ENCODE measurements at places on chromosomes 1 and 21.

- no peak for DNase-seq
Observed at GRCh38 chr1:11576109-11576875, 77.9 kb downstream of the FBXO2 start.

- no peak for DNase-seq
Observed at GRCh38 chr1:153534925-153535241, 908 bp downstream of the S100A6 start.

DNA sequence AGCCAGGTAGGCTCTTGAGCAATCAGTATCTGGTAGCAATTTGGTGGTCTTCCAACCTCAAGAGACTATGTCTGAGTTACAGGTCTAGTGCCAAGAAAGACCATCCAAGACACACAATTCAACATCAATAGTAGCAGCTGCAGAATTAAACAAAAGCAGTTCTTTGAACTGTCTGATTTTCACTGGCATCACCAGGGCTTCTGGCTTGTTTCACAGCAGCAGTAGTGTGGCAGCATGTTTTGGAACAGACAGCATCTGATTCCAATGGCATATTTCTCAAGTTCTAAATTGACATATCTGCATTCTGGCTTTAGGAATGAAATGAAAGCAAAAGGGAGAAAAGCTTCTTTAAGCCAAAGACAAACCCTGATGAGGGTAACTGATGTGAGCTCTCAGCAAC is 334.7 kb upstream of the PRMT6 start:
- DNase-seq = no peak

DNA sequence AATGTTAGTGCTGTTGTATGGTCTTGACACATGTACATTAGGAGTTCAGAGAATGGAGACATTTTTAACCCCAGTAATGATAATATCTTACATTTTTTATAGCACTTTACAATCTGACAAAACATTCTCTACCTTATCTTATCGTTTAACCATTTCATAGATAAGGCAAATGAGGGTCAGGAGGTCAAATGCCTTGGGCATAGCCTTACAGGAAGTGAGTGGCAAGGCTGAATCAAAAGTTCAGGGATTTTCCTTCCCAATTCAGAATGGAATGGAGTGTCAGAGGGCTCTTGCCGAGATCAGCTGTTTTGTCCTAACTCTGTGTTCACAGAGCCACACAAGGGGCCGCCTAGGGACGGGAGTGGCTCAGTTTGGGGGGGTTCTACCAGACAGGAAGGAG is 57.6 kb upstream of the AK4 start:
- DNase-seq = no peak

GRCh38 chr1:19088717-19089442 is 121.2 kb downstream of the UBR4 start:
- no peak for DNase-seq

GRCh38 chr1:202023001-202023433 is 12.6 kb downstream of the ELF3 start:
- no peak for DNase-seq

- no peak for DNase-seq
Observed at GRCh38 chr1:37741130-37741529, 23.8 kb downstream of the EPHA10 start.

- no peak for DNase-seq
Observed at GRCh38 chr1:116493484-116494352, 77.1 kb downstream of the CD58 start.

- no peak for DNase-seq
Observed at GRCh38 chr1:235710687-235711086, 61.1 kb upstream of the GNG4 start.

DNA sequence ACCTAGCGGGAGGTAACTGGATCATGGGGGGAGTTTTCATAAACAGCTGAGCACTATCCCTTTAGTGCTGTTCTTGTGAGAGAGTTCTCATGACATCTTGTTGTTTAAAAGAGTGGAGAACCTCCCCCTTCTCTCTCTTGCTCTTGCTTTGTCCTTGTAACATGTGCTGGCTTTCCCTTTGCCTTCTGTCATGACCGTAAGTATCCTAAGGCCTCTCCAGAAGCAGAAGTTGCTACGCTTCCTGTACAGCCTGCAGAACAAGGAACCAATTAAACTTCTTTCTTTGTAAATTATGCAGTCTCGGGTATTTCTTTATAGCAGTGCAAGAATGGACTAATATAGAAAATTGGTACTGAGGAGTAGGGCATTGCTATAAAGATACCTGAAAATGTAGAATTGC is 515.6 kb downstream of the NEGR1 start:
- DNase-seq = no peak

DNA sequence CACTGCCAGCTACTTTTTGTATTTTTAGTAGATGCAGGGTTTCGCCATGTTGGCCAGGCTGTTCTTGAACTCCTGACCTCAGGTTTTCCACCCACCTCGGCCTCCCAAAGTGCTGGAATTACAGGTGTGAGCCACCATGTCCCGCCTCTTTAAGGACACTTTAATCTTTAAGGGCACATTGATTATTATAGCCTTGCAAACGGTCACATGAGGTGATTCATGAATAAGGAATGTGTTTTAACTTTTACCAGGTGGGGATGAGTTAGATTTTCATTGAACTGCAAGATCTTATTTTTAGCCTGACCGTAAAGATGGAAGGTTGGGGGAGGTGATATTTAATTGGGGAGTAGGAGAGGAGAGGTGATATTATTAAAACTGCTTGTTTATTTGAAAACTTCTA is 61.9 kb downstream of the TBCE start:
- DNase-seq = no peak

DNA sequence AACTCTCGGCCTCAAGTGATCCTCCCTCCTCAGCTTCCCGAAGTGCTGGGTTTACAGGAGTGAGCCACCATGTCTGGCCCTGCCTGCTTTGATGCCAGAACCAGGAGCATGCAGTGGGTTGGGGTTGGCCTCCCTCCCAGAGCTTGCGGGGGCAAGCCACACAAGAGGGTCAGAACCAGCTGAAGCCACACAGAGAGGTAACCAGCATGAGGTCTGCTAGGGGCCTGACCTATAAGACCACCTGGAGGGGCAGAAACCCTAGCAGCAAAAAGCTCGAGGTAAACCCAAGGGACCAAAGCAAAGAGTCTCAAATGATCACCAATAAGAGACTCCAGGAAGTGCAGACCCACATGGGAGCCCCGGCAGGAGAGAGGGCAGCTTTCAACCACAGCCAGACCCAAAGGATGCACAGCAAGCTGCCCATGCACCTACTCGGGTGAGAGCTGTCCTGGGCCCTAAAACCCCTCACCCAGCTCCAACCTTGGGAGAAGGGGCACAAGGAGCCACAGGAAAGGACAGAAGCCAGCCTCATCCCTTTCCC is 81.2 kb downstream of the TOMM20 start:
- DNase-seq = no peak

DNA sequence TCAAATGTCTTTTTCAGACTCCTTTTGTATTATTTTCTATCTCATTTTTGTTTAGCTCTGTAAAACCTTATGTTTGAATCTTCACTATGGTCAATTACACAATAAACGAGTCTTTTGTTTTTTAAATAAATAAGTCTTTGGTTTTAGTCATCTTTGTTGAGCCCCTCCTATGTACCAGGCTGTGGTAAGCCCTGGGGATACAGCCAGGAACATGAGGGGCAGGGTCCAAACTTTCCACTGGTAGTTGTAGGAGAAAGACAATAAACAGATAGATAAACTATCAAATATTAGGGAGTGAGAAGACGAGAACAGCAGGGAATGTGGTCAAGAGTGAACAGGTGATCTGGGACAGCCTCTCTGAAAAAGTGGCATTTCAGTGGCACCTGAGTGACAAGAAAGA is 186.6 kb downstream of the ZNF281 start:
- no peak for DNase-seq

DNA sequence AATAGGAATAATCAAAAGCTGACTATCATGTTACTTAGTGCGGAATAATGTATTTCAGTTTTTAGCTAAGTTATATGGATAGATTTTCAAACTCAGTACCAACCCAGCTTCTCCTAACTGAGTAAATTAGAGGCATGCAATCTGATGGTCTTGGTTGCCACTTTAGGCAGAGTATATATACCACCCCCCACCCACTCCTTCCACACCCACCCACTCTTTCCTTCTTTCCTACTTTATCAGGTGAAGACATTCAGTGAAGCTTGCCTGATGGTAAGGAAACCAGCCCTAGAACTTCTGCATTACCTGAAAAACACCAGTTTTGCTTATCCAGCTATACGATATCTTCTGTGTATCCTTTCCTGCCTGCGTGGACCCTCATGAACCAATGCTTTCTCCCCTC is 36.3 kb downstream of the DAP3 start:
- DNase-seq = no peak

GRCh38 chr1:212691561-212692071 is 8.0 kb downstream of the BATF3 start:
- DNase-seq = no peak

DNA sequence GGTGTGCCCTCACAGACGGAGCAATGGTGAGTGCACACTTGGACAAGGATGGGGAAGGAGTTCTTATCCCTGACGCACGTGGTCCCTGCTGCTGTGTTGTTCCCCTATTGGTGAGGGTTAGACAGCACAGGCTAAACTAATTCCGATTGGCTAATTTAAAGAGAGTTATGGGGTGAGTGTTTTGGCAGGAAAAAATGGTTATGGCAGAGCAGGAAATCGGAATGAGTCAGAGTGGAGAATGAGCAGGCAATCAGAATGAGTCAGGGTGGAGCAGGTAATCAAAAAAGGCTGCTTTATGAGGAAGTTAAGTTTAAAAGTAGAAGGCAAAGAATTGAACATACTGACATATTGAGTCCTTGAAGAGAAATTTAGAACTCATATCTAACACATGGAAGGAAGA is 100.5 kb downstream of the NGF start:
- no peak for DNase-seq

GRCh38 chr21:34203851-34204420 is 130.6 kb downstream of the MRPS6 start:
- no peak for DNase-seq

DNA sequence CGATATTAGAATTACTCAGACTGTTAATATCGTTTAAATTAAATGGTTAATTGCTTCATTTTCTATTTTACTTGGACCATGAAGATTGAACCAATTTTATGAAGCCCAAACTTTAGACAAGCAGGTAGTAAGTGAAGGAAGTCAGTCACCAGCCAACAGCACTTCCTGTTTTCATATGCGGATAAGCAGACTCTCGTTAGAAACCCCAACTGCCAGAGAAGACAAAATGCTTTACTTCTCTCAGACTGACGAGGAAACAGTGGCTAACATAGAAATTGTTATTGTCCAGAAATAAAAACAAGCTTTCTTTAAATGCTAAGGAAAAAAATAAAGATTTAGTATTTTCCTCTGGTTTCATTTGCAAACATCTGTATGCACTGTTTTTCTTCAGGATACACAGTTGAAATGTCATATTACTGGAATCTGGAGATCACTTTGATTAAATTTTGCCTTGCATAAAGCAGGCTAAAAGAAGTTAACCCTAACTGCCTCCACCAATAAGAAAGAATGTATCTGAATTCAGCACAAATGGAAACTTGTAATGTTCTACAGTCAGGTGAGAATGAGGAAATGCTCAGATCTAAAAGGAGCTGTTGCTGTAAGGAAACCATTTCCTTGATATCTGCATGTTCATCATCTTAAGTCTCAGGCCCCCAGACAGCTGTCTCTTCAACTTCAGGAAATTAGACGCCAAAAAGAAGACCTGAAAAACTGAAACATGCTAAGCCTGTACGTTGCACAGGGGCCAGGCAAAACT is 129.8 kb upstream of the SAMSN1 start:
- DNase-seq = no peak

DNA sequence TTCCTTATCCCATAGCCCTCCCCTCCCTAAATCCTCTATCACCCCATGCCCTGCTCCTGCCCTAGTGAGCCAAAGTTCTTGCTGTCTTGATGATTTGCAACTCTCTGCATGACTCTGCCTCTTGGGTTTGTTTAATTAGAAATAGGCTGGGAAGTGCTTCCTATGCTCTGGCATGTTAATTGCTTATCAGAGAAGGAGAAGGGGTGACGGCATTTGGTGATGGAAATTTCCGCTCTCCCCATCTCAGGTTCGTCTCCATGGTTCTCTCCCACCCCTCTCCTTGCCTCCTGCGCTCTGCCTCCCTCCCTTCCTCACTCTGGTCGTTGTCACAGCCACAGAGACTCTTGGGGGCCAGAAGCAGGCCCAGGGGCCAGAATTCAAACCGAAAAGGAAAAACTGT is 68.9 kb downstream of the LRRN2 start:
- DNase-seq = no peak

- DNase-seq = no peak
Observed at GRCh38 chr1:180935326-180936109, 22.8 kb downstream of the KIAA1614 start.

DNA sequence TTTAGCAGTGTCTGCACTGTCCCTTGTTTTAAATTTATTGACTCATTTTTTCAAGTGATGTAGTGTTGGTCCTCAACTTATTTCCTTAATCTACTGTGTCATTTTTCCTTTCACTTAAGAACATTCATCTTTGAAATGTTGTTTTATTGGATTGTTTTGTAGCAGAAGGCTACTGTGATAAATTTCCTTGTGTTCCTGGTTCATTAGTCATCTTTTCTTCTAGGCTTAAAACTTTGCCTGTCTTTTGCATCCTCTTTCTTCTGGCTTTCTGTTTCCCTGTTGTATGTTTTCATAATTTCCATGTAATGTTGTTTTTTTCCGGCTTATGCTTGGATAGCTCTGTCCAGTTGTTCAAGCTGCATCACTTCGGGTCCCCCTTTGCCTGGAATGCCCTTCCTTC is 61.9 kb downstream of the UBE2T start:
- no peak for DNase-seq

- DNase-seq = no peak
Observed at GRCh38 chr1:41764656-41765055, 154.1 kb downstream of the HIVEP3 start.
